ENCODE measurements at places on chromosomes 13 and 19.

- no peak for DNase-seq
Observed at GRCh38 chr19:1285737-1286360, at the start of gene EFNA2. Gene EFNA2 (plus strand): TSS chr19:1285873. CDS start chr19:1286169, 296 bp downstream.

- no peak for DNase-seq
Observed at GRCh38 chr19:21022996-21023395, 2.5 kb downstream of the ZNF430 start.

GRCh38 chr19:14515501-14516047, 2.6 kb downstream of the DNAJB1 start:
- peak; percentile 3 for DNase-seq

GRCh38 chr13:109568339-109568818, 218.0 kb downstream of the IRS2 start:
- DNase-seq = no peak

DNA sequence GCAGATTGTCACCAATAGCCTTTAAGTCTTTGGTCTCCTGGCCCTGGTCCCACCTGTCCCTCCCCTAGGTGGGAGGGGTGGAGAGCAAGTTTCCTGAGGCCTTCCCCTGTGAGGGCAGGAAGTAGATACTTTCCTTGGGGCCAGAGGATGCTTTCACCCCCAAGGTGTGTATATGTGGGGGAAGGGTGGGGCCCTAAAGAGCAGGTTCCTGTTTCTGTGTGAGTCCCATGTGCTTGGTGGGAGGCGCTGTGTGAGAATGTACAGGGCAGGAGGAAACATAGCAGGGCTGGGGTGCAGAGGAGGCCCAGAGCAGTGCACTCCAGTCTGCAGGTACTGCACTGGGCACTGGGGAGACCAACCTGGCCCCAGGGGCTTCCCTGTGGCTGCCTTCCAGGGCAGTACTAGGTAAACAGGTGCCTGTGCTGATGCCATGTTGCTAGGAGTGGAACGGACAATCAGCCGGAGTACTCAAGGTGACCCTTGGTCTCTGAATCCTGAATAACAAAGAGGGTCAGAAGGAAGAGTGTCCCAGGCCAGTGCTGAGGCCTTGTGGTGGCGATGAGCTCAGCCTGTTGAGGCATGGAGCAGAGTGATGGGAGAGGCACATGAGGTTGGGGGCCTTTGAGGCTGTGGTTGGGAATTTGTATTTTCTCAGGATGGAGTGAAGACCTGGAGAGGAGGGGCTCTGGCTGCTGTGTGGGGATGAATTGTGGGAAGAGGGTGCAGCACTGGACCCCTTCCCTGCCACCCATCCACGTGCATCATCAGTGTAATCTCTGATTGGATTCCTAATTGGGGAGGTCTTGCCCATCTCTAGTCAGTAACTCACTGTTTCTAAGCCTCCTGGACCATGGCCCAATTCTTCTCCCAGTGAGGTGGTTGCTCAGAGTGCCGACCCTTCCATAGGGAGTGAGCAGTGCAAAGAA, 5.1 kb downstream of the EGLN2 start:
- DNase-seq = no peak

DNA sequence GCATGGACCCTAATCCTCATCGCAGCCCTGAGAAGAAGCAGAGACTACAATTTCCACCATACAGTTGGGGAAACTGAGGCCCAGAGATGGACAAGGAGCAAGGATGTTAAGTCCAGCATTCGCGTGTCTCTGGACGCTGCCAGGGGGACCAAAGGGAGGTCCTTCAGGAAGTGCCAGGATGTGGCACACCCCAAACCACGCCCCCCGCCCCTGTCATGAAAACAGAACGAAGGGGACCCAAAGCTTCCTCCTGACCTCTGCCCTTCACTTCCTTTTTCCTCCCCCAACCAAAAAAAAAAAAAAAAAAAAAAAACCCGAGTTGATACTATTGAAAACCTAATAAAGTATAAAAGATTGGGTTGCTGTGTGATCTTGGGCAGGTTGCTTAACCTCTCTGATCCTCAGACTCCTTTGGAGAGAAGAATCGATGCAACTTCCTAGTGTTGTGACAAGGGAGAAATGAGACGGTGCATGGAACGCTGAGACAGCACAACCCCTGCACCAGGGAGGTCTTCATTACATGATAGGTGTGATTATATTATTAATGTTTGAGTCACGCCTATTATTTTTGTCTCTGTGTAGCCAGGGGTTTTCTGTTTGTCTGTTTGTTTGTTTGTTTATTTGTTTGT, 2.7 kb upstream of the ZBTB7A start:
- no peak for DNase-seq

DNA sequence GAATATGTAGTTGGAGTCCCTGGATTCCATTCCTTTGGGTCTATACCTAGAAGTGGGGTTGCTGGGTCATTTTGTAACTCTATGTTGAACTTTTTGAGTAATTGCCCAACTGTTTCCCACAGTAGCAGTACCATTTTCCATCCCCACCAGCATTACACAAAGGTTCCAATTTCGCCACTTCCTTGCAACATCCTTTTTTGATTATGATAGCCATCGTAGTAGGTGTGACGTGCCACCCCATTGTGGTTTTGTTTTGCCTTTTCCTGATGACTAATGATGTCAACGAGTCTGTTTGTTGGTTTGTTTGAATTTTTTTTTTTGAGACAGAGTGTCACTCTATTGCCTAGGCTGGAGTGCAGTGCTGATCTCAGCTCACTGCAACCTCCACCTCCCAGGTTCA, 3.3 kb upstream of the PEX11G start:
- no peak for DNase-seq

DNA sequence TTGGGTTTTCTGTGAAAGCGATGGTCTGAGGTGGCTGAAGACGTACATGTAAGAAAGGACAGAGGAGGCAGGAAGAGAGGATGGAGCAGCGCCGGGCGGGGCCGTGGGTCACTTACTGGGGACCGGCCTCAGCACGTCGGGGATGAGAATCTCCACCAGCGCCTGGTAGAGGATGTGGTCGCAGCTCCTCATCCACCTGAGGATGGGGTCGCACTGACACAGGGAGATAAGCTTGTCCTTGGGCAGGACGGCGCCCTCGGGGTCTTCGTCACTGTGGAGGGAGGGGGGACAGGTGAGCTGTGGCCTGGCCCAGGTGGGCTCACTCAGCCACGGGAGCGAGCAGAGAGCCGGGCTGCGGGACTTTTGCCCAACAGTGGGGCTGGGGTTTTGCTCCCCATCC, 29.0 kb upstream of the RANBP3 start:
- DNase-seq = no peak

DNA sequence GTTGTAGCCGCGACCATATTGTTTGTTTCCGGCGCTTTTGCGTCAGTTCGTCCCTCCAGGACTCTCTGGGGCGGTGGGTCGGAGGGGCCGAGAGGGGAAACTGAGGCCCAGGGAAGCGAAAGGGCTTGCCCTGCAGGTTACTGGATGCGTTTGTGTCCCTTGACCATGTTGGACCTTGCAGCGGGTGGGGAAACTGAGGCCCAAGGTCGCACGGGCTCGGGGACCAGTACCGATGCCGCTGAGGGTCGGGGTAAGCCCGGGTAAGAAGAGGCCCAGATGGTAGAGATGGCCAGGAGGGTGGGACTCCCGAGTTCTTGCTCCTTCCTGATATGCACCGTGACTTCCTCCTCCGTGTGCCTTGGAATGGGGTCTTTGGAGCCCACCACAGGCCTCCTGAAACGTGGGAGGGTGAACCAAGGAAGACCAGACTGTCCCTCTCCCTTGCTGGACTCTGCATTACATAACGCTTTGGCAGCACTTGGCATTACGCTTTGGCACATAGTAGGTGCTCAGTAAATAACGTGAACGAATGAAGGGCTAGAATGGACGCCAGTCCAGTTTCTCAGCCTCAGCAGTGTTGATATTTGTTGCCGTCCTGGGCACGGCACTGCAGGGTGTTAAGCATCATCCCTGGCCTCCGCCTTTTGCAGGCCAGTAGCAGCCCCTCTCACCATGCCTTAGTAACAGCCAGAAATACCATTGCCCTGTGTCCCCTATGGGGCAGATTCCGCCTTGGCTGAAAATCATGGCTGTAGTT, 743 bp downstream of the CHAF1A start:
- DNase-seq = no peak

DNA sequence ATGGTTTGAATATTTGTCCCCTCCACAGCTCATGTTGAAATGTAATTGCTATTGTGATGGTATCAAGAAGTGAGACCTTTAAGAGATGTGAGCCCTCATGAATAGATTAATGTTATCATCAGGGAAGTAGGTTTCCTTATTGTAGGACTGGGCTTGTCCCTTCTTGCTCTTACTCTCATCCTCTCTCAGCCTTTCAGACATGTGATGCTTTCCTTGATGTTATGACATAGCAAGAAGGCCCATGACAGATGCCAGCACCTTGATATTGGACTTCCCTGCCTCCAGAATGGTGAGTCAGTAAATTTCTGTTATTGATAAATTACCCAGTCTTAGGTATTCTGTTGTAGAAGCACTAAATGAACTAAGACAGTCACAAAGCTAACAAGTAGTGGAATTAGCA, 5.7 kb upstream of the ZMYM2 start:
- no peak for DNase-seq

GRCh38 chr19:14915116-14915515, 26.2 kb upstream of the OR7C2 start:
- DNase-seq = no peak
